ENCODE measurements at places on chromosomes 11 and 22. TPM values are rescaled to one million over a fixed set of nuclear protein-coding genes. Genes with fewer than 3 reads are reported as not detected.

Gene CEP126
- 0.08 TPM for polyA plus RNA-seq

Gene CNTN5
- not detected for polyA plus RNA-seq

GRCh38 chr22:25551396-25551795 is 13.1 kb upstream of the GRK3 start:
- DNase-seq = no peak

DNA sequence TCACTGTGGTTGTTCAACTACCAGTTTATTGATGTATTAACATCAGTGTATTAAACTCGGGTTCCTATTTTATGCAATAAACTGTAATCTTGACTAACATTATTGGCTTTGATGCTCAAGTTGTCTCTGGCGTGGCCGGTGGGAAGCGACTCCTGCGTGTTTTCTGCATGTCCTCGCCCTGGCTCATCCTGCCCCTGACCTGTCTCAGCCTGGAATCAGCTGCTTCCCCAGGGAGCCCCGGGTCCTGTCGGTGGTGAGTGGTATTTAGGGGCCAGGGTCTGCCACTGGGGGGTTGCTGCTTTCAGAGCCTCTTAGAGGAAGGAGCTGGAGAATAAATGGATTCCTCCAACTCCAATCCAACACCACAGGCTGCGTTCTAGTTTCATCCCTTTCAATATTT is 22.5 kb downstream of the IFITM10 start:
- DNase-seq = no peak

DNA sequence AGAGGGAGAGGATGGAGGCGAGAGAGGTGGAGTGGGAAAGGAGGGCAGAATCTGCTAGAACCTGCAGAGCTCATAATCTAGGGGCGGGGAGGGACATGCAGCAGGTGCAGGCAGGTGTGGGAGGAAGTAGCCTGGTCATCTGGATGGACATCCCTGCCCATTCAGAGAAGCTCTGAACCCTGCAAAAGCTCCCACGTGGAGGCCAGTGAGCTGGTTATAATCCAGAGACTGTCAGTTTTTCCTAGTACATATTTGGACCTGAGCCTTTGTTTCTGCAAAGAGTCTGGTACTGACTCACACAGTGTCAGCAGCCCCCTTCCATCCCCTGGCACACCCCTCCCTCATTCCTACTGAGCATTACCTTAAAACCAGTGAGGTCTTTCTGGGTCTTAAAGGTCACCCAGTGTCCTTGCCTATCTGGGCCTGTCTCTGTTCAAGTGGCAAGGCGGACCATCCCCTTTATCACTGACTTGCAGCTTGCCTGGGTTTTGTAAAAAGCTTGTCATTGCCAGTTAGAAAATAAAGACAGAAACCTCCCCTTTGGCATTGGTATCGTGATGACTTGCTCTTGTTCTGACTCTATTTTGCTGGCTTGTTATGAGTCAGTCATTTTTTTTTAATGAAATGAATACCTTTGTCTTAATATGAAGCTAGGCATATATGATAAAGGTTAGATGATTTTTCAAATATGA is 26.1 kb downstream of the PTPRJ start:
- DNase-seq = peak; percentile 67

- no peak for DNase-seq
These were observed 1758.2 kb upstream of the RAG2 start for GRCh38 chr11:38356255-38356654.

- no peak for DNase-seq
These were observed 153.0 kb upstream of the LRRC4C start for GRCh38 chr11:41612415-41612814.

GRCh38 chr22:32652645-32653270 is 148.7 kb upstream of the TIMP3 start:
- DNase-seq = peak; percentile 8

- DNase-seq = no peak
These were observed 113.6 kb downstream of the KCNQ1OT1 start for GRCh38 chr11:2586087-2586792.

GRCh38 chr11:134542401-134543165 is 130.5 kb upstream of the B3GAT1 start:
- DNase-seq = no peak

- DNase-seq = peak; percentile 88
These were observed at the start of gene MYRF for GRCh38 chr11:61752117-61752924. Gene MYRF (plus strand): TSS chr11:61752636. CDS start chr11:61752745, 109 bp downstream.

GRCh38 chr11:76670485-76671236 is at the start of gene LRRC32:
Gene LRRC32 (minus strand): TSS chr11:76670747. CDS start chr11:76665954, 4,793 bp downstream.
- peak; percentile 84 for DNase-seq

DNA sequence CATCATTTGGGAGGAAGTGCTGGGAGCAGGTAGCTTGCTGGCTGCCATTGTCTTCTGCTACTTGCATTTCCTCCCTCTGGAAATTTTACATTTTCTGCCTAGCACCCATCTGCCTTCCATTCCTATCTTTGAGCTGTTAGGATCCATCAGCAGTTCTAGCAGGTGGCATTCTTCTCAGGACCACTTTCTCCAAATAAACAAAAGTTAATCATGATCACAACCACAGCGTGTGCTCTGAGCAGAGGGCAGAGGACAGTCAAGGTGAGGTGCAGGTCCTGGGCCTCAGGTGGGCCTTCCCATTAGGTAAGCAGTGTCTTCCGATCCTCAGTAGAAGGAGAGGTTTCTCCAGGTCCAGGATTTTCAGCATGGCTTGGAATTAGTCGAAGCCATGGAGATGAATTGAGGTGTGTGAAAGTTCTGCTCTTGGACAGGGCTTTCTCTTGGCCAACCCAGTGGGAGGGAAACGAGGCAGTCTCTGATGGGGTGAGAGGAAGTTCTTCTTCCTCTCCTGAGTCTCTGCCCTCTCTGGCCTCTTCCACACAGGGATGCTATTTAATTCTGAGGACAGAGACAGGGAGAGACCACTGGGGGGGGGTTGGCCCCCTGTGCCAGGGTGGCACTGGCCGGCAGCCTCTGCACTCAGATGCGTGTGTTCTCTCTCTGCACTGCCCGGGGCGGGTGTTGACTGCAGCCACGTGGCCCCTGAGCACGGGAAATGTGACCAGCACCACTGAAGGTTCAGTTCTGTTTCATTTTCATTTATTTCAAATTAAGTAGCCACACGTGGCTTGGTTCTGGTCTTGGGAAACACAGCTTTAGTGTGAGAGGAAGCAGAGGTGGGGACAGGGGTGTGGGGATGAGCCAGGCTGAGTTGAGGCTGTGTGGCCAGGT is 170.8 kb downstream of the TBC1D22A start:
- no peak for DNase-seq

DNA sequence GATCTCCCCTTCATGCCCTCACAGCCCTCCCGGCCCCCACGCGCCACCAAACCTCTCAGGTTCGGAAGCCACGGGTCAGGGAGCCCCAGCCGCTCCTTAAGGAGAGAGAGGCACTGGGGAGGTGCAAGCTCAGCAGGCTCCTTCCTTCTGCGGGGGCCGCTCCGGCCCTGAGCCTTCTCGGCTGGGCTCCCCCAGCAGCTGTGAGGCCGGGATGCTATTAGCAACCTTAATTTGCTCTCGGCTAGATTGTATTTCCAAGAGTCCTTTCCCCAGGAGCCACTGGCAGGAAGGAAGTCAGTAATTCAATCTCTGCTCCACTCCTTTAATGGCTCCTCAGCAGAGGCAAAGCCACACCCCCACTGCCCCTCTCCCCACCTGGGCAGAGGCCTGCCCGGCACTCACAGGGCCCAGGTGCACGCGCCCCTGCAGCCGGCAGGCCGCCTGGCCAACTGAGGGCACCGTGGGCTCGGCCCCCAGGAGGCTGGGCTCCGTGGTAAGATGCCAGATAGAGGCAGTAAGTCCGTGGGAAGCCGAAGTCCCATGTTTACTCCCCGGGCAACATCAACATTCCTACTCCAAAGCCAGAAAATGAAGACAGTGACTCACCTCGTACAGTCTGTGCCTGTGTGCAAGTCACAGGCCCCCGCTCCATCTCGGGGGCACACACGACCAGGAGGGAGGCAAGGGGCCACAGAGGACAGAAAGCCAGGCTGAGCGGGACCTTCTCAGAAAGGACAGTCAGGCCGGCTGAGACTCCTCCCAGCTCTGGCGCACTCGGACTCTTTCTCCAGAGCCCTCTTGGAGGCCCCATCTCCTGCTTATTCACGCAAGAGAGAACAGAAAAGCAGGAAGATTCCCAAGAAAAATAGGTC is 5.2 kb downstream of the IGSF9B start:
- no peak for DNase-seq

- DNase-seq = no peak
These were observed 244.0 kb upstream of the ANO5 start for GRCh38 chr11:21948876-21949275.

DNA sequence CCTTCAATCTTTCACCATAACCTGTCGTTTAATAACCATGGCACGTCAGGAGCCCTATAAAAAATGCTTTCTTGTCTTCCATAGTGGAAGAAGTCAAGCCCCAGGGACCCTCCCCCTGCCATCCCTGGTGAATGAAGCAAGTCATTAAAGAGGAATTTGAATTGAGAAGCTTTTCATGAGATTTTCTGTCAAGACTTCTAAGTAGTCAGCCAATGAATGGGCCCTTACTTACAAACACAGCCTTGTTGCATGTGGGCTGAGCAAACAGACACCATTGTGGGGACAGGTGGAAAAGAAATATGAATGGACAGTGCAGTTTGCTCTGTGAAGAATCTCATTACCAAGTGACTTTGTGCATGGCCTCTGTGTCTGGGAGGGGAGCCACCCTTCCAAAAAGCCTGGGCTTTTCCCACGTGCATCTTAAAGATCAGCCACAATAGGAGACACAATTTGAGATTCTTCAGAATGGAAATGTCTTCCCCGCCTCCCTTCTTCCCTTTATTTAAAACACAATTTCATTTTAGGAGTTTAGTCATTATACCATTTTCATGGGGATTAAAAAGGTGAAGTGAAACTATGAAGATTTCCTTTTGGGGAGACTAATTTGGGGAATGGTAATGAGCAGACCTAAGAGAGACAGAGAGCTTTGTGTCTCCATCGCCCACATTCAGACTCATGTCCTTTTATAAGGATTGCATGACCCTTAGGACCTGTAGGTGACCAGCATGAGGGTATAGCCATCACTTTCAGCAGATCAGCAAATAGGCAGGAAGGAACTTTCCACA is 152.0 kb downstream of the LRRC4C start:
- no peak for DNase-seq

Measured in K562 (cell line).